Renal pelvis (tissue), 12 donors: ENCODE measurements at places on chromosomes 11 and 22.

GRCh38 chr11:46718155-46719019, 626 bp upstream of the F2 start:
- DNase-seq: no peak

DNA sequence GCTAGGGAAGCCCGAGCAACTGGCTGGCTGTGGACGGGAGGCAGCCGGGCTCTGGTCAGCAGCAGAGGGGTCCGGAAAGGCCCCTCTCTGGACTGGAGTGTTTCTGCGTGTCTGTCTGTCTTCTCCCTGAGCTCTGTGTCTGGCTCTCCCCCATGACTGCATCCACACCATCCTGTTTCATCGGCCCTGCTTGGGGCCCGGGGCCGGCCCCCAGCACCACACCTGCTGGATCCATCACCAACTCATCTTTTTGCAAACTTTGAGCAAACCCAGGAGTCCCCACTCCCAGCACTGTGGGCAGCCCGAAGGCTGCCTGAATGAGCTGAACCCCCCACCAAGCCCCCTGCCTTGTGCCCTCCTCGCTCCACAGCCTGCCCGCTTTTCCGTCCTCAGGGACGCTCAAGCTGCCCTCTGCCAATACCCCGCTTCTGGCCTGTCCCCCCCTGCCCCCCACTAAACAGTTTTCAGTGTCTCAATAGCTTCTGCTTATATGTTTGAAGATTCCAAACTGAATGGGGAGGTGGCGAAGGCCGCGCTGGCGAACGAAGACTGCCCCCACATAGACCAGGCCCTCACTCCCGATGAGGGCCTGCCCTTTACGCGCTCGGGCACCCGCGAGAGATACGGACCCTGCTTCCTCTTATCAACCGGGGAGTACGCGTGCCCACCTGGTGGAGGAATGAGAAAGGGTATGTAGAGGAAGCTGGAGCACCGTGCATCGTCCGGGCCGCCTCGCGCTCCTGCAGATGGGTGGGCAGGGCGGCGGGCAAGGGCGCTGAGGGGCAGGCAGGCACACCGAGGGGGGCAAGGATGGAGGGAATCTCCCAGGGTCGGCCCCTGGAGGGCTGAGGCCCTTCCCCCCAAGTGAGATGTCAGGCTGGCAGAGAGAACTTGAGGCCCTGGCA, 44.6 kb downstream of the KCNC1 start:
- no peak for DNase-seq

DNA sequence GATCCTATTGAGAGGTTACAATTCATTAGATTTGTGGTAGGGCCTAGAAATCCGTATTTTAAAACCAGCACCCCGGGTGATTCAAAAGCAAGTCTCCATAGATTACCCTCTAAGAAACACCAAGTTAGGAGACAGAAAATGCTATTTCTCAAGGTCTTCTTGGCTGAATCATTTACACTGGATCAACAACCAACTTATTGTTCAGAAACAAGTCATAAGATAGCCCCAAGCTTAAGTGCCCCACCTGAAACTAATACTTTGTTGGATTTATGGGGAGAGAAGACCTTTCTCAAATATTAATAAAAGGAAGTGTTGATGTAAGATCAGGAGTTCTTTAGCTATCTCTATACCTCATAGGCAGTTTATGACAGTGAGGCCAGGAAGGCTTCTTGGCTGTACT, 345.2 kb downstream of the LARGE1 start:
- no peak for DNase-seq

DNA sequence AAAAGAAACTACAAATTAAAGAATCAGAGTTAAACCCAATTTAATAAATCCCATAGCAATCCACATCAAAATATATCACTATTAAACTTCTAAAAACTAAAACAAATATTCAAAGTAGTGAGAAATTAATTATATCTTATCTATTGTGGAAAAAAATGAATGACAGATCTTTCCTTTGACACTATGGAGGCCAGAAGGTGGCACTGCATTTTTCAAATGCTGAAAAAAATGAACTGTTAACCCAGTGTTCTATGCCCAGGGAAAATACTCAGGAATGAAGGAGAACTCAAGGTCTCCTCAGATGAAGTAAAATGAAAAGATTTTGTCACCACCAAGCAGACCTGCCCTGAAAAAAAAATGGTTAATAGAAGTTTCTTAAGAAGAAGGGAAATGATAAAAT, 27.7 kb downstream of the TYR start:
- no peak for DNase-seq

DNA sequence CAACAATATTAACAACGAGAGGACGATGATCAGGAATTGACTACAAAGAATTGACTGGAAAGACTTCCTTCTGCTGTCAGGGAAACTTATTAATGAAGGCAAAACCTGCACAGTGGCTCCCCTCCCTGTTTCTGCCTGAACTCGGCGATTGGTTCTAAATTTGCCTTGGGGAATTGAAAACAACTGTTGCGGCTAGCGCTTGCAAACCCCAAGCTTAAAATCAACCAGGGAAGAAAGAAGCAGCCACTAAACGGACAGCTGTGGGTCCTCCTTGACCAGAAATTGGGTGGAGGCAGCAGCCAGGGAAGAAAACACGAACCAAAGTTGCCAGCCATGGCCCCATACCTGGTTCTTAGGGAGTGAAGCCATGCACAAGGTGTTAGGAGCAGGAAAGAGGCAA, 383.5 kb upstream of the CADM1 start:
- DNase-seq: no peak

- no peak for DNase-seq
Observed at GRCh38 chr11:119778391-119779194, 49.6 kb upstream of the NECTIN1 start.

DNA sequence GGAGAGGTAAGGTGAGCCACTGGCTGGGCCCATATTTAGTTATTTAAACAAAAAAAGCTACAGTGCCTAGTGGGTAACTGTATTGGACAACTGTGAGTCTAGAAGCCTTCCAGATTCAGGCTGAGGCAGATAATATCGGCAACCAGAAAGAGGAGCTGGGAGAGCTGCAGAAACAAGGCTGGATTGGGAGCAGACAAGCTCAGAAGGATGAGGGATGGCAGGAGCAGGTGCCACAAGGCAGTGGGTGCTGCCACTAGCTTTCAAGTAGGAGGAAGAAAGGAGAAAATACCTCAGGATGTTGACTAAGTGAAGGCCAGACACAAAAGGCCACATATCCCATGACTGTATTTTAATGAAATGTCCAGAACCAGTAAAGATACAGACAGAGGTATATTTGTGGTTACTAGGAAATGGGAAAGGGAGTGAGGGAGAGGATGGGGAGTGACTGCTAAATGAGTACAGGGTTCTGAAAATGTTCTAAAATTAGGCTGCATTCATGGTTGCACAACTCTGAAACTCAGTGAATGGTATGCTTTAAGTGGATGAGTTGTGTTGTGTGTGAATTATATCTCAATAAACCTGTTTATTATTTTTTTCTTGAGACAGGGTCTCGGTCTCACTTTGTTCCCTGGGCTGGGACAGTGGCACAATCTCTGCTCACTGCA, 11.8 kb upstream of the RAPSN start:
- DNase-seq: no peak

DNA sequence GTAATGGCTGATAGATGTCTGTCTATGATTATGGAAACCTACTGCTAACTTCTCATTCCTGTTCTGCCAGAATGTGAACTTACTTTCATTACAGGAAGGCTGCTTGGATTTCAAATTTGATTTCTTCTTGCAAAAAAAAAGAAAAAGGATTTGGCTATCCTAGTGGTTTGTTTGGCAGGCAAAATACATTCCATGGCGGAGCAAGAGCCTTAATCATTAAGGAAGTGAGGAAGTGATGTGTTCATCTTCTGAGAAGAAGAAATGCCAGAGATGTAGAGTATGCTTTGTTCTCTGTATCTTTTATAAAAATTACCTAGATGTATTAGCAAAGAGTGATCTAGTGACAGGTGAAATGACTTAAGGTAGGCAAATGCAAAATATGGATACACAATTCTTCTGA, 356.3 kb downstream of the SOX6 start:
- no peak for DNase-seq

DNA sequence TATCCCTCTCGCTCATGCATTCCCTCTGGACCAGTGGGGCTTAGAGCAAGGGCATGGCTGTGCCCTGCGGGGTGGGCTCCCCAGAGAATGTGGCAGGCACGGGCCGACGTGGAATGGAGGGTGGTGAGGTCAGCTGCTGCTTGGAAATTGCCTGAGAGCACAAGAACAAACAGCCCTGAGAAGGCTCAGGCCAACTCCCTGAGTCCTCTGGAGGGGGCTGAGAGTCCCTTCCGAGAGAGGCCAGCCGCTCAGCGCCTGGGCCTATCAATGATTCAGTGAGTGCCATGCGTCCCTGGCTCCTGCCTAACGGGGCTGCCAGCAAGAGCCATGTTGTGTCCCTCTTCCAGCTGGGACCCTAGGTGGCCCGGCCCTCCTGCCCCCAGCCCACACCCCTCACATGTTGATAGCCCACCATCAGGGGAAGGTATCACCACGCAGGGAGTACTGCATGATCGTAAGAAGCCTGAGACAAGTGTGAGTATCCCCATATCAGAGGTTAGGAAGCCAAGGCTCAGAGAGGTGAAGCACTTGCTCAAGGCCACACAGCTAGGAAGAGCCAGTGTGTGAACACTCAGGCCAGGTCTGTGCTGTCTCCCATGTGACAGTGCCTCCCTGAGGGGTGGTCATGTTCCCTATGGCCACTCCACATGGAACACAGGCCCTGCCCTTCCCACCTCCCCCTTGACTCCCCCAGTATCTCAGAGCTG, 55.8 kb downstream of the NECTIN1 start:
- DNase-seq: no peak

GRCh38 chr11:106249617-106250239, 172.3 kb downstream of the AASDHPPT start:
- no peak for DNase-seq

DNA sequence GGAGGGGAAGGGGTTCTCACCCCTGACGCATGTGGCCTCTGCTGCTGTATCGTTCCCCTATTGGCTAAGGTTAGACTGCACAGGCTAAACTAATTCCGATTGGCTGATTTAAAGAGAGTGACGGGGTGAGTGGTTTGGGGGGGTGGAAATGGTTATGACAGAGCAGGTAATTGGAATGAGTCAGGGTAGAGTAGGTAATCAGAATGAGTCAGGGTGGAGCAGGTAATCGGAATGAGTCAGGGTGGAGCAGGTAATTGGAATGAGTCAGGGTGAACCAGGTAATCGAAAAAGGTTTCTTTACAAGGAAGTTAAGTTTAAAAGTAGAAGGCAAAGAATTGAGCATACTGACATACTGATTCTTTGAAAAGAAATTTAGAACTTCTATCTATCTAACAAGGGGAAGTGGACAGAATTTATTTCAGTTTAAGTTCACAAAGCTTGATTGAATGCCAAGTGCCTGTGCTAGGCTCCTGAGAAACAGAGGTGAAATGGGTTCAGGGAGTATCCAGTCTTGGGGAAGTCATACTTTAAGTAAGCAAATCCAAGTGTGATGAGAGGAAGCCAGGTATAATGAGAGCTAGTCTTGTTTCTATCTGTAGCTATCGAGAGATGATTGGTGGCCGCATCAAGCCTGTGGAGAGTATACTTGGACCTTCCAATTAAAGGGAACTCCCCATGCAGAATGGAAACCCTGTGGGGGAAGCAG, 58.0 kb downstream of the C11orf91 start:
- DNase-seq: no peak

- no peak for DNase-seq
Observed at GRCh38 chr11:102155676-102156075, 45.4 kb downstream of the YAP1 start.

- DNase-seq: no peak
Observed at GRCh38 chr11:9639099-9639498, 24.8 kb upstream of the SWAP70 start.

- DNase-seq: no peak
Observed at GRCh38 chr11:11419747-11420146, 66.7 kb upstream of the CSNK2A3 start.

- DNase-seq: no peak
Observed at GRCh38 chr11:121810291-121810690, 305.7 kb downstream of the BLID start.

GRCh38 chr22:41636467-41636866, 15.4 kb downstream of the XRCC6 start:
- no peak for DNase-seq

GRCh38 chr11:14065141-14065540, 102.6 kb downstream of the SPON1 start:
- no peak for DNase-seq

GRCh38 chr11:126808836-126809235, 191.7 kb downstream of the KIRREL3 start:
- peak; percentile 52 for DNase-seq

DNA sequence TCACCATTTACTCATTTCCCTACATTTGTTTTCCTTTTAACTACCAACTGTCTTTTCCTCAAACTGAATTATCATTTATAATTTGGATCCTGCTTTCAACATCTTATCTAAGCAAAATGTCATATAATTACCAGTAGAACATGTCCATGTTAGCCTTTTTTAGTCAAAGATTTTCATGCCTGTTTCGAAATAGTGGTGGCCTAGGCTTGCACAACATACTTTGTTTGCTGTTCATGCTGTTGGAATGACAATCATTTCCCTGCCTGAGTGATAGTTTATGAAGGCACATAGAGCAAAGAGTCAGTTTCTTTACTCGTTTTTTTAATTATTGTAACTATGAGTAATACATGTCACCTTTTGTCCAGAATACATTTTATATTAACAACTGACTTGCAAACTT, 144.3 kb upstream of the ANO3 start:
- no peak for DNase-seq

GRCh38 chr22:30104501-30105156, 24.4 kb downstream of the HORMAD2 start:
- no peak for DNase-seq

DNA sequence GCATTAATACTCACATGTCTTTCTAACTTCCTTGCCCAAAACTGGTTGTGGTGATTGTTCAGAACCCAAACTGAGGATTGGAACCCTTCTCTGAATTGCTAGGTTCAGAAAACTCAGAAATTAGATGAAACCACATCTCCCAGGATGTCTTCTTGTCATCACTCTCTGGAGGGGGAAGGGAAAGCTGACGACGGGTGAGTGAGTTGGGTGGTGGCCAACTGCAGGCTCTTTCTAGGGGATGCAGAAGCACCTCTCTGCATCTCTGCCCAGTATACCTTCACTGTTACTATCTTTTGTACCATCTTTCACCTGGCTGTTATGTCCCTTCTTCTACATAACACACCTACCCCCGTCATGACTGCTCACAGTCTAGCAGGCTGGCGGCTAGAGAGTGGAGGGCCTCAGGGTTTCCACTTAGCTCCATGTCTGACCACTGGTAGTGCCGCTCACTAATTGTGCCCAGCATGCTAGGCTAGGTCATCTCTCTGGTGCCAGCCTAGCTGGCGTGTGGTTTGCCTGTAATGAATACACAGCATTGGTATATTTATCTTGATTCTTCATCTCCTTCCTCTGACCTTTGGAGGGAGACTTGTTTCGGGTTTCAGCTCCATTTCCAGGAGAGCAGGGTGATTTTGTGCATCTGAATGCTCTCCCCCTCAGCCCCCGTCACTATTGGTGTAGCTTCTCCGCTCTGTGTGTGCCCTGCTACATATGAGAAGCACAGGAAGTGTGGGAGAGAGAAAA, 7.3 kb downstream of the GRAMD1B start:
- DNase-seq: no peak
